Midbrain (tissue), 1 donor: ENCODE measurements at places on chromosomes 13 and 19.

DNA sequence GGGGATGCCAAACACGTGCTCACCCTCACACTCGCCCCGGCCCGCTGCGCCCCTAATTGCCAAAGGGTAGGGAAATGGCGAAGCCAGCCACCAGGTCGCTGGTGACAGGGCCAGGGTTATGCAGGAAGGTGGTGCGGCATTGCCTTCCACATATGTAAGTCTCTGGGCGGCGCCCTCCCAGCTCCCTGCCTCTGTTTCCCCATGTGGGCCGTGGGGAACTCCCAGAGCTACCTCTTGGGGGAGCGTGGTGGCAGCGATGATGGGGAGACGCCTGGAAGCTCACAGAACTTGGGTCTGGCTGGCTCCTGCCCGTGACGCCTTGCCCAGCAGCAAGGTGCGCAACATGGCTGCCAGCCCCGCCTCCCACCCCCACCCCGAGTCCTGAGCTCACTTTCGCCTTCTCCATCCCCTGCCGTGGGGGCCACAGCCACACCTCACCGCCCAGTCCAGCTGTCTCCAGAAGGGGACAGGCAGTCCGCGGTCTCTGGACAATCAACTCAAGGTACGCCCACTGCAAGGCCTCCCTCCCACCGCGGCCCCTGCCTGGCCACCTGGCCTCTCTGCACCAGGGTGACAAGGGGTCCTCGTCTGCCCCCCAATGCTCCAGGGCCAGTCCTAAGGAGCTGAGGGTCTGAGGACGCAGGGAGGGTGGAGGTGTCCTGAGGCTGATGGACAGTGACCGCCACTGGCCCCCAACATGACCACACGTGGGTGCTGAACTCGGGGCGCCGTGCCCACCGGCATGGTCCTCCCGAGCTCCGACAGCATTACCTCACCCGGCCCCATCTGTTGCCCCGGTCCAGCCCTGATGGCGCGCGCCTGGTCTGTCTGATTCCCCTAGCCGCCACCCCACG is 6.6 kb downstream of the C19orf25 start:
- DNase-seq: no peak

DNA sequence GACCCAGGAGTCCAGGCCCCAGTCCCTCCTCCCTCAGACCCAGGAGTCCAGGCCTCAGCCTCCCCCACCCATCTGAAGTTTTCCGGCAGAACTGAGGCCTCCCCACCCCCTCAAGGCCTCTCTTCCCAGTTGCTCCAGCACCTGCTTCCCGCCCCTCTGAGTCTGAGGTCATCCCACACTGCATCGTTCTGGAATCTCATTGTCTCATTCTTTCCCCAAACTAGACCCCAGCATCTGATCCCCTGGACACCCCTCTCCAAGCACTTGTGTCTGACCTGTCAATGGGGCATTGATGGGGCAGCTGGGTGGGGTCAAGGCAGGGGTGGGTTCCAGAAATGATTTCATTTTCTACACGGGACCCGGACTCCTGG is 793 bp upstream of the SBK2 start:
- DNase-seq: no peak

DNA sequence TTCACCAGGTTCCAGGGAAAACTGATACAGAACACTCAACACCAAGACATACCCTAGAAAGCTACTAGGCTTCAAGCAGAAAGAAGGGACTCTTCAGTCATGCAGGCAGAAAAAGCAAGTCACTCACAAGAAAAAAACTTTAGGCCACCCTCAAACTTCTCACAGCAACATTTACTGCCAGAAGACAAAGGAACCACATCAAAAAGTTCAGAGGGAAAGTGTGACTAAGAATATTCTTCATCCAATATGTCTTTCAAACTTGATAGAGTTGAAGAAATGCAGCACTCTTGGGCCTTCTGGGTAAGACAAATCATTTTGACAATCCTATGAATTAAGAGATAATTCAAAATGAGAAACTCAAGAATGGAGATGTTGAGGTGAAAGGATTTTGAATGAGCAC is 7.7 kb downstream of the DZIP1 start:
- no peak for DNase-seq

GRCh38 chr13:32430018-32430747 is 2.3 kb upstream of the N4BP2L1 start:
- DNase-seq: no peak

- no peak for DNase-seq
These were observed 1697.7 kb downstream of the EFNB2 start for GRCh38 chr13:104837756-104838155.

- DNase-seq: no peak
These were observed 2590.9 kb downstream of the PCDH9 start for GRCh38 chr13:64639206-64639605.

GRCh38 chr13:35784286-35784951 is 307.9 kb upstream of the MAB21L1 start:
- DNase-seq: no peak

- DNase-seq: no peak
These were observed 59.8 kb upstream of the RCBTB2 start for GRCh38 chr13:48592688-48593049.

- DNase-seq: no peak
These were observed at the start of gene LYL1 for GRCh38 chr19:13102666-13103580. Gene LYL1, minus strand, starts transcription at chr19:13102858. Its CDS starts 1,687 bp downstream, at chr19:13101171.

DNA sequence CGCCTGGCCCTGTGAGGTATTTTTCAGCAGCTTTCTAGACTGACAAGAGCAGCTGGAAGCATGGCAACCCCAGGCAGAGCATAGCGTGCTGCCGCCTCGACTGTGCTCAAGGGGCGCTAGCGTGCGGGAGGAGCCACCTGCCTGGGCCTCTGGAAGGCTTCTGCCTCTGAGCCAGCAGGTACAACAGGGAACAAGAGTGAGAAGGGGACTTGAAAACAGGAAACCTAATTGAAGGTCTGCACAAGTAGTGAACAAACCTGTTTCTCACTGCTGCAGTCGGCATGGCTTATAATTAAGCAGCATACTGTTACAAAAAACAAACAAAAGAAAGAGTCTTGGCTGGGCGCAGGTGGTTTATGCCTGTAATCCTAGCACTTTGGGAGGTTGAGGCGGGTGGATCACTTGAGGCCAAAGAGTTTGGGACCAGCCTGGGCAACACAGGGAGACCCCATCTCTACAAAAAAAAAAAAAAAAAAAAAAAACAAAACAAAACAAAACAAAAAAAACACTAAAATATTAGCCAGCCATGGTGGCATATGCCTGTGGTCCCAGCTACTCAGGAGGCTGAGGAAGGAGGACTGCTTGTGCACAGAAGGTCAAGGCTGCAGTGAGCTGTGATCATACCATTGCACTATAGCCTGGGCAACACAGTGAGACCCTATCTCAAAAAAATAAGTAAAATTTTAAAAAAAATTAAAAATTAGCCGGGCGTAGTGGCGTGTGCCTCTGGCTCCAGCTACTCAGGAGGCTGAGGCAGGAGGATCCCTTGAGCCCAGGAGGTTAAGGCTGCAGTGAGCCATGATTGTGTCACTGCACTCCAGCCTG is 12.6 kb upstream of the GARRE1 start:
- no peak for DNase-seq

- DNase-seq: no peak
These were observed 13.5 kb upstream of the ADGRE1 start for GRCh38 chr19:6873708-6874431.

DNA sequence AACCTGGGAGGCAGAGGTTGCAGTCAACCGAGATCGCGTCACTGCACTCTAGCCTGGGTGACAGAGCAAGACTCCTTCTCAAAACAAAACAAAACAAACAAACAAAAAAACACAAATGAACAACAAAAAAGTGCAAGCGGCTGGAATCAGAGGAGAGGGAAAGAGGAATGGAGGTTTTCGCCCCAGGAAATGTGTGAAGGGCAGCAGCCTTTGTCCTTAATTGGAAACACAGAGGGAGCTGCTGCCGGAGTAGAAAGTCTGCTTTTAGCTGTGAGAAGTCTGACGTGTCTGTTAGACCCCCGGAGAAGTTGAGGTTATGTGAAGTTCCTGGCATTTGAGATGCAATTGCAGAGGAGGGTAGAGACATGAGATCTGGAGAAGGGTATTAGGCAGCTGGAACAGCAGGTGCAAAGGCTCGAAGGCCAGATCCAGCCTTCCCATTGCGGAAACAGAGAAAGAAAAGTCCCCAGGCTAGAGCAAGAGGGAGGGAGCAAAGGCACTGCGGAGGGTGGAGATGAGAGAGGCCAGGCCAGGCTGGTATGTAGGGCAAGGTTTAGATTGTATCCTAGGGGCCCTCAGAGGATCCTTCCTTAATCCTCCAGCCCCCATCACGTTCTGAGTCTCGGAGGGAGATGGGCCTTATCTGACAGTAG is 473 bp downstream of the TMIGD2 start:
- DNase-seq: no peak

DNA sequence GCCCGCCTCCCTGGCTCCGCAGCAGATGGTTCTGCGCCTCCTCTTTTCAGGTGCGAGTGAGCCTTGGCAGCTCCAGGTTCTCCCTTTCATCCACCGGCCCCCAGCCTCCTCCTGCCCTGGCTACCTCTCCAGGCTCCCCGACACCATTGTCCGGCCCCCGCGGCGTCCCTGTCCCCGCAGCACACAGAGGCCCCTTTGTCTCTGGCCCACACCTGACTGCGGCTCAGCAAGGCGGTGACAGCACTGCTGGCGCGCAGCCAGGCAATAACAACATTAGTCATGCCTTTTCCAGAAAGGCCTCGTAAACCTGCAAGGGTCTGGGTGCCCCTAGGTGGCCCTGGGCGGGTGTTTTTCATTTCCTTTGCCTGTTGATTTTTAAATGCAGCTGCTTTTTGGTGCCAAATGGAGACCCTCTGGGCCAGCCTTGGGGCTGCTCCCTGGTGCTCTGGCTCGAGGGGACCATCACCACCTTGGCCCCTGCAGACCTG is 73.2 kb upstream of the MEDAG start:
- DNase-seq: no peak

- no peak for DNase-seq
These were observed 755.0 kb downstream of the DIAPH3 start for GRCh38 chr13:59408738-59409137.

GRCh38 chr19:45693106-45693788 is 781 bp downstream of the QPCTL start:
- DNase-seq: peak; percentile 52

GRCh38 chr13:36950920-36951319 is 30.9 kb upstream of the SMAD9 start:
- no peak for DNase-seq

DNA sequence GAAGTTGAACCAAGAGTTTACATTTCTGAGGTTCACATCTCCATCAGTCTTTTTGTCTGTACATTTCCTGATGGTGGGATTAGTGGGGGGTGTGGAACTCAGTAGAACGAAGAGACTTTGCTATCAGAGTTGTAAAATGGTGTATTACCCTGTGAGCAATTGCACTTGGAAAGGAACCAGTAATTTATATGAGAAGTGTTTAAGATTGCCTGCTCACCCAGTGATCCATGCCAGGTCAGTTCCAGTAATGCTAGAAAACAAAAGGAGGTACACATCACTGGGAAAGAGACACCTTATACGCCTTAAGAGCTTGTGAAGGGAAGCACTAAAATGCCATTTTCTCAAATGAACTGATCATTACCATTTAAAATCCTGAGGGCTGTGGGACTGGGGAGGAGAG is 7.5 kb upstream of the DACH1 start:
- no peak for DNase-seq

DNA sequence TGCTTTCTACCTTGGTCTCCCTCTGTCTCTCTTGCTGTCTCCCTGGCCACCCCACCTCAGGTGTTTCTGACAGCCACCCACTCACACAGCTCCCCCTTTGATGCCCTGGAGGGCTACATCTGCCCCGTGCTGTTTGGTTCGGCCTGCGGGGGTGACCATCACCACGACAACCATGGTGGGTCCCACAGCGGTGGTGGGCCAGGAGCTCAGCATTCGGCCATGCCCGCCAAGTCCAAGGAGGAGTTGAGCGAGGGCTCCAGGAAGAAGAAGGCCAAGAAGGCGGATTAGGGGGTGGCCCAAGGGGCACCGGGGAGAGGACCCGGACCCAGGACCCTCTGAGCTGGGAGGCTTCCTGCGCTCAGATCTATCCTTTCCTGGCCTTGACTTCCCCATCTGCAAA is 27.1 kb downstream of the TMEM38A start:
- DNase-seq: no peak

- no peak for DNase-seq
These were observed 15.0 kb downstream of the MAU2 start for GRCh38 chr19:19335408-19336158.

- peak; percentile 15 for DNase-seq
These were observed 16.2 kb upstream of the MED4 start for GRCh38 chr13:48110931-48111721.

GRCh38 chr13:29081036-29081435 is 260.9 kb downstream of the MTUS2 start:
- no peak for DNase-seq

GRCh38 chr13:64756621-64757020 is 2473.5 kb downstream of the PCDH9 start:
- DNase-seq: no peak

DNA sequence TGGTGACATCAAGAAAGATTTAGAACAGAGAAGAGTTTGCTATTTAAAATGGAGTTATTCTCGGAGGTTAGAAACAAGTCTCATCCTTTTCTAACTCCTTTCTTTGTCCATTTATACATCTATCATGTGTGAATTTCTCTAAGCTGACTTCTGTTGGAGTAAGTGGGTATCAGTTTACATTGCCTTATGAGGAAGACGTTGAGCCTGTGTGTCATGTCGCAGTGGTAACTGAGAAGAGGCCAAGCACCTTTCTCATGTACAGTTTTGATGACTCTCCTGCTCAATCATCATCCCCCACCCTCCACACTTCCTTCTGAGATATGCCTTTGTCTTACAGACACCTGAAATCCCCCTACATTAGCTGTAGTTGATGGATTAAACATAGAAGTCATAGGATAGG is 624.8 kb downstream of the LIG4 start:
- no peak for DNase-seq

- no peak for DNase-seq
These were observed 1.6 kb downstream of the ZSCAN5A start for GRCh38 chr19:56312787-56313657.

GRCh38 chr13:110875241-110875640 is 39.6 kb downstream of the ANKRD10 start:
- no peak for DNase-seq

DNA sequence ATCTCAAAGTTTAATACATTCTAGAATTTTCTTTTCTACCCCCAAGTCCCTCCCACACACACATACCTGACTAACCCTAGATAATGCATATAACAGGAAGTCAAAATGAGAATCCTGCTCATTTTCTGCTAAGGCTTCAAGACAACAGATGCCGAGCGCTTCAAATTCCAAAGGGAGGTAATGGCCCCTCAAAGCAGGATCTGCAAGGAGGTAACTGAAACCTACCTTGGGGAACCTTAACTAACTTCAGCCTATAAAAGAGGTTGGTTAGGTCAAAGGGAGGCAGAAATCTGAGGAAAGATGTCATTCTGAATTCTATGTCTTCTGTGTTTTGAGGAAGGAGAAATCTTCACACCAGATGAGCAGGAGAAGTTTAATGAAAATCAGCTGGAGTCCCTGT is 26.8 kb downstream of the EPSTI1 start:
- DNase-seq: no peak

GRCh38 chr13:80727321-80727975 is 386.5 kb upstream of the SPRY2 start:
- no peak for DNase-seq

- DNase-seq: no peak
These were observed 67.3 kb downstream of the SLC15A1 start for GRCh38 chr13:98685146-98685545.
